ENCODE measurements at places on chromosomes 6 and 20.

- no peak for DNase-seq
Measured at GRCh38 chr20:1533059-1533458, 24.4 kb downstream of the SIRPD start.

- DNase-seq: no peak
Measured at GRCh38 chr20:46553926-46554325, 3.5 kb upstream of the OCSTAMP start.

- DNase-seq: no peak
Measured at GRCh38 chr6:145809211-145809610, 5.4 kb downstream of the FBXO30 start.

GRCh38 chr20:1901704-1902103 lies 6.5 kb downstream of the SIRPA start:
- no peak for DNase-seq

DNA sequence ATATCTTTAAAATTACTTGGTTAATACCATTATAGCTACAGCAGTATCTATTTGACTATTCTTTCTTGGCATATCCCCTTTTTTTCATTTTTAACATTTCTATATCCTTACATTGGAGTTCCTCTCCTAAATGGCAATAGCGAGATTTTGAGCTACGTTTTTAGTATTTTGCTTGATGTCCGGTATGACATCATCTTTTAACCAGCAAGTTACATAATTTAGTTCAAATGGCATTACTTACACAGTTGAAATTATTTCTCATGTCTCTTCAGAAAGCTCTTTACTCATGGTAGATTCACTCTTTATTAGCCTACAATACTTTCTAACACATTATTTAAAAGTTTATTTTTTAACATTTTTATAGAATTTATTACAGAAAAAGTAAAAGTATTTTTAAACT lies 701.7 kb upstream of the EPHA7 start:
- DNase-seq: no peak

- peak; percentile 20 for DNase-seq
Measured at GRCh38 chr20:51340451-51340840, 202.1 kb downstream of the NFATC2 start.

DNA sequence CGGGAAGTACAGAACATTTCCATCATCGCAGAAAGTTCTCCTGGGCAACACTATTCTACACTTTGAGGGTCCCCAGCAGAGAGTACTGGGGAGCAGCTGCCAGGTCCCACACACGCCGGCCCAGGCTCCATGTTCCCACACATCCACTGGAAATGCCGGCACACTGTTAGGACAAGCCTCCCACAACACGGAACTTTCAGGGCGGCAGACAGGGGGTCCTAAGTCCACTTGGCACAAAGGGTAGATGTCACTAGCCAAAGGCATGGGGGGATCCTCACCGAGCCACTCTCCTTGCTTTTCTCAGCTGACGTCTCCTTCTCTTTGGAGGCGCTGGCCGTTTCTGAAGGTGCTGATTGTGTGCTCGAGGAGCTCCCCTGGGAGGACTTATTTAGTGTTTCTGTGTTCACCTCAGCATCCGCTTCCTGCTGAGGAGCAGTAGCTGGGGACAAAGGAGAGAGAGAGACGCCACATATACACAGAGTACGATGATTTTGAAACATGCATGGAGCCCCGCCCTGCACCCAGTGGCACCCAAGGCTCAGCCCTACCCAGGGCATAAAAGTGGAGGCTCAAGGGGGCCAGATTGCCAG lies 135.4 kb downstream of the ZMYND8 start:
- DNase-seq: no peak

- no peak for DNase-seq
Measured at GRCh38 chr6:156827382-156827781, 50.2 kb downstream of the ARID1B start.

- no peak for DNase-seq
Measured at GRCh38 chr6:53796791-53797190, 2.0 kb downstream of the LRRC1 start.

GRCh38 chr6:47043286-47043685 lies 1.2 kb upstream of the ADGRF1 start:
- no peak for DNase-seq

DNA sequence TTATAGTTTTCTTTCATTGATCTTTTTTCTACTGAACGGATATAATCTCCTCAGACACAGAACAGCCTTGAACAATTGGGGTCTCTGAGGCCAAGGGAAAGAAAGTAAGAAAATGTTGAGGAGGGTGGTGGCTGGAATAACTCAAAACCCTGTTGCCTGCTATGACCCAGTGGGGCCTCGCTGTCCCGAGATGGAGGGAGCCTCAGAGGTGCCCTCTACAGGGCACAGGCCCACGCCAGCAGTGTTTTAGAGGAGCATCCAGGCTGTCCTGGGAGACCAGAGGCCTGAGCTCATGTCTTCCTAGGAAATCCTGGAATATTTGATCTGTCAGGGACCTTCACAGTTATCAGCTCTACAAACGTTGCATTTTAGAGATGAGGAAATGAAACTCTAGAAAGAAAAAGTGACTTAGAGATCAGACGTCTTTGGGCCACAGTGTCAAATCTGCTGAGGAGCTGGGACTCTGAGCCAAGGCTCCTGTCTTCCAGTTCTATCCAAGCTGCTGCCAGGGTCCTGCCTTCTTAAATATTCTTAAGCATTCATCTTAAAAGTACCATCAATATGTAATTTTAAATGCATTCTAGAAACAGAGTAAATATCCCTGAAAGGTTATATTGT lies 26.3 kb downstream of the ALDH5A1 start:
- peak; percentile 73 for DNase-seq

DNA sequence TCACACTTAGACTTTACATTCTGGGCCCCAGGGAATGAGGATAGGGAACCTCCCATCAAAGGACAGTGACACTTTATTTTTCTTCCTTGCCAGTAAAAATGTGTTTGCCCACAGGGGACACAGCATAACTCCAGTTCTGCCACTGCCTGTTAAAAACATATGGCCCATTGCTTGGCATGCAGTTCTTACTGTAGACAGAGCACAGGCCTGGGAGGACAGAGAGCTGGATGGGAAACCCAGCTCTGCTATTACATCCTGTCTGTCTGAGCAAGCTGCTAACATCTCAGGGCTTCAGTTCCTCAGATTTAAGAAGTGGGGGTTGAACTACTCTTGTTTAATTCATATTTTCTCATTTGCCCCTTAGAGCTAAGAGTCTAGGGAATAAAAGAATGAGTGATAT lies 120.2 kb downstream of the AKAP7 start:
- DNase-seq: no peak

DNA sequence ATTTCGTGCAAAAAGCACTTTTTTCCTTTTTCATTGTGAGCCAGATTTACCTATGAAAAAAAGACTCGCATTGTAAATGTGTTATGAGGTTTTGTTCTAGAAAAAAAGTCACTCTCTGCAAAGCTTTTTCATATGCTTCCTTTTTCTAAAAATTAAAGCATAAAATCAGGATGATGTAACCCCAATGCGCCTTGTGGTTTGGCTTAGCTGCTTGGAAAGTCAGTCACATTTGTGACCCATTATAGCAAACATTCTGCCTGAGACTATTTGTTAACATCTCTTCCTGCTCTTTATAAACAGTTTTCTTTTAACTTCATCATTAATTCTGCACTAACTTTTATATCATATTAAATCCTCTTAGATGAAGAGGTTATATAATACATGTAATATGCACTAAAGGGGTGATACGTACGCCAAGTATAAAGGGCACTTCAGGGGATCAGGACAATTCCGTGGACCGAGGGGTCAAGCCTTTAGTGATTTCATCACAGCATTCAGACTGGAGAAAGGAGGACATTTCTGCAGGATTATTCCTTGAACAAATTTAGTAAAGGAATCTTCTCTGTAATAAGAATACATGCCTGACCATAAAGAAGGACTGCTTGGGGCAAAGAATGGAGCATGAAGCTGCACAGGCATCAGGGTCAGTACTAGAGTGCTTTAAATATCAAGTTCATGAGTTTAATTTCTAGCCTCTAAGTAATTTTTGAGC lies 48.1 kb upstream of the SMLR1 start:
- no peak for DNase-seq

GRCh38 chr6:169008641-169009257 lies 244.9 kb downstream of the THBS2 start:
- DNase-seq: no peak

DNA sequence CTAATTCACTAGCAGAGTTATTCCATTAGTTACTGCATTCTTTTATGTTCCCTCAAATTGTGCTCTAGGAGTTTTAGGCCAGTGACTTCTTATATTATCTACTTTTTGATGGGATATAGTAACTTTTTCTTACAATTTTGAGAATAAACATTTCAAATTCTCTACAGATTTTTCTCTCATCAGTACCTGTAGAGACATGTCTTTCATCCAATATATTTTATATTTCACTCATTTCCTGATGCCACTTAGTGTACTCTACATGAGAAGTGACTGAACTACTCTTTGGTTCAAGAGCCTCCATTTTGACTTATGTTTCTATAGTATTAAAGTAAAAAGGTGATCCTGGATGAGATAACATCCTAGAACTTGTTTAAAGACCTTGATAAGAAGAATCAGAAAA lies 108.5 kb downstream of the ELOVL4 start:
- no peak for DNase-seq

- DNase-seq: no peak
Measured at GRCh38 chr20:11296951-11297350, 620.7 kb upstream of the BTBD3 start.

DNA sequence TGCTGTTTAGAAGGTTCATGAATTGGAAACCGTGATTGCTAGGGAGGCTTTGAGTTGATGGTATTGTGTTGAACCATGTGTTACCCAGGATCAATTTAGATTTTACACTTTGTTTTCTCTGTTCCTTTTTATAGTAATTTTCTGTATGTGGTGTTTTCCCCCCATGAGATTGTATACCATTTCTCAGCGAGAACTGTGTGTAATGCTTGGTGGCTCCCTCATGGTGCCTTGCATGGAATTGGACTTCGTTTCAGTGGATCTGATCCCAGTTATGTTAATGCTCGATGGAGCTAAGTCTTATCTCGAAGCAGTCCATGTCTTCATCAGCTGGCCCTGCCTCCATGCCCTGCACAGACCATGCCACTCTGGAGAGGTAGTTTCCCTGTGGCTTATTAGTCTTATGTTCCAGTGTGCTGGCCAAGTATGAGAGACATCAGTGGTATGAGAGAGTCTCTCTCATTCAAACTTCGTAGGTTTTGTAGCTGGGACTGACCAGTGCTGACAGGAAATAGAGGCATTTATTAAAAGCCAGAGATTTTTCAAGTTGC lies 18.7 kb downstream of the PTPN1 start:
- no peak for DNase-seq

DNA sequence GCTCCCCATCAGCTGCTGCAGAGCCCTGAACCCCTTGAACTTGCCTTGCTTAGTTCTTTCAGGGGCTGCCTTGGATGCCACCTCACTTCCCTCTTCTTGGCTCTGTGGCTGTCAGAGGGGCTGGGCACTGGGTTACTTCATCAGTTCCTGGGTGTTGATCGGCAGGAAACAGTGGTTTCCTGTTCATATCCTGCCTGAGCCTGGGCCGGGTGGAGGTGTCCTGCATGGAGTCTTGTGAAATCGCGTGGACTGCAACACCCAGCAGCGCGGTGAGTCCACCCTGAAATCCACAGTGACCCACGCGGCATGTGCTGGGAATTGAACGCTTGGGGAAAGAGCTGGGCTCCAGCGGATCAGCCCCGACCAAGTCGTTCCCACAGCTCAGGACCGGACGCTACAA lies 97.5 kb downstream of the CDH26 start:
- DNase-seq: no peak

DNA sequence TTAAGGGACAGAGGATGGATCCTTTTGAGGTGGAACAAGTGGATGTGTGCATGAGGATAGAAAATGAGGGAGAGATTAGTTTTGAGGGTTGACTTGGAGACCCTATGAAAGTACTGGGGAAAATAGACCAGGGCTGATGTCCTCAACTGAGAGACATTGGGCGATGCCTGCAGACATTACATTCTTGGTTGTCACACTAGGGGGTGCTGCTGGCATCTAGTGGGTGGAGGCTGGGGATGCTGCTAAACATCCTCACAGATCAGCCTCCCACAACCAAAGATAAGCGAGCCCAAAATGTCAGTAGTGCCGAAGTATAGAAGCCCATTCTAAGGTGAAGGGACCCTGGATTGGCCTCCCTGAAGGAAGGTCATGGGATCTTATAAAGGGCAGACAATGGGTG lies 63.3 kb downstream of the MOCS1 start:
- no peak for DNase-seq

GRCh38 chr6:129679275-129679674 lies 30.7 kb downstream of the ARHGAP18 start:
- DNase-seq: no peak

DNA sequence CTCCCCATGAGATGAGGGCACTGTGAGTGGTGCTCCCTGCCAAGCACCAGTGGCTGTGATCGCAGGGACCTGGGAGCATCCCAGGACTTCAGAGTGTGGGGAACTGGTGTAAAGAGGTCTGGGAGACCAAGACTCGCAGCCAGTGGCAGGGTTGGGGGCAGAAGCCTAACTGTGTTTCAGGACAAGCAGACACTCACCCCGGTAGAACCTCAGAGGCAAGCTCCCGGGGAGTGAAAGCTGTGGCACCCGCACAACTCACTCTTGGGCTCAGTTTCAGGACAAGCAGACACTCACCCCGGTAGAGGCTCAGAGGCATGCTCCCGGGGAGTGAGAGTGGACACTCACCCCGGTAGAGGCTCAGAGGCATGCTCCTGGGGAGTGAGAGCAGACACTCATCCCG lies 112.8 kb downstream of the ASXL1 start:
- no peak for DNase-seq

DNA sequence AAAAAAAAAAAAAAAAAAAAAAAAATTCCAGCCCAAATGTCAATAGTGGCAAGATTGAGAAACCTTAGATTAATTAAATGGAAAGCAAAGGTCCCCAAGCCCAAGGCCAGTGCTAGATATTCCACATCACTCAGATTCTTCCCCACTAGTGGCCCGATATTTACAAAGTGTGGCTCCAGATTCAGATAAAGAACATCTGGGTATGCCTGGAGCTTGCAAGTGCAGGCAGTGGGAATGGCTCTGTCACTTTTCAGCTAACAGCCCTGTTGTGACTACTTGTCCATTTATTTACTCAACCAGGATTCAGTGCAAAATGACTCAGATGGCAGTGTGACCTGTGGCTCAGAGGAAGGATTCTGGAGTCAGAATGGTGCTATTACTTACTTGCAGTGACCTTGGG lies 8.2 kb upstream of the KCNB1 start:
- DNase-seq: no peak

GRCh38 chr6:110527516-110527915 lies 51.1 kb upstream of the SLC22A16 start:
- no peak for DNase-seq

DNA sequence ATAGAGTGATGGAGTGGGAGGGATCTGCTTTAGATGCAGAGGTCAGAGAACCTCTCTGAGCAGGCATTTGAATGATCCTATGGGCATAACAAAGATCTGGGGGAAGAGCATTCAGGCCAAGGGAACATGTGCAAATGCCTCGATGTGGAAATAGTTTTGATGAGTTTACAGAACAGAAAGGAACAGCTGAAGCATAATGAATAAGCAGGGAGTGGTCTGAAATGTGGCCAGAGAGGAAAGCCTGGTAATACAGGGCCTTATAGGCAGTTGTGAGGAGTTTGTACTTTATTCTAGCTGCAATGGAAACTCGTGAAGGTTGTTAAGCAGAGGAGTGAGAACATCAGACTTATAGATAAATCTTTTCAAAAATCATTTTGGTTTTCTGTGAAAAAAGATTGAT lies 33.0 kb upstream of the ME1 start:
- DNase-seq: no peak

Data from HEK293T (cell line).